ENCODE measurements at places on chromosomes 11 and 22.

DNA sequence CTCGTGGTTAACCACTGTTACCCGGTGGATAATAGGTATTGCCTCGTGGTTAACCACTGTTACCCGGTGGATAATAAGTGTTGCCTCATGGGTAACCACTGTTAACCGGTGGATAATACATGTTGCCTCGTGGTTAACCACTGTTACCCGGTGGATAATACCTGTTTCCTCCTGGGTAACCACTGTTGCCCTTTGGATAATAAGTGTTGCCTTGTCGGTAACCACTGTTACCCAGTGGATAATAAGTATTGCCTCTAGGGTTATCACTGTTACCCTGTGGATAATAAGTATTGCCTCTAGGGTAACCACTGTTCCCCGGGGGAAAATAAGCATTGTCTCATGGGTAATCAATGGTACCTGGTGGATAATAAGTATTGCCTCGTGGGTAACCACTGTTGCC, 15.0 kb upstream of the NXPE4 start:
- no peak for DNase-seq

GRCh38 chr22:48347311-48347710, 1480.4 kb downstream of the BRD1 start:
- no peak for DNase-seq

DNA sequence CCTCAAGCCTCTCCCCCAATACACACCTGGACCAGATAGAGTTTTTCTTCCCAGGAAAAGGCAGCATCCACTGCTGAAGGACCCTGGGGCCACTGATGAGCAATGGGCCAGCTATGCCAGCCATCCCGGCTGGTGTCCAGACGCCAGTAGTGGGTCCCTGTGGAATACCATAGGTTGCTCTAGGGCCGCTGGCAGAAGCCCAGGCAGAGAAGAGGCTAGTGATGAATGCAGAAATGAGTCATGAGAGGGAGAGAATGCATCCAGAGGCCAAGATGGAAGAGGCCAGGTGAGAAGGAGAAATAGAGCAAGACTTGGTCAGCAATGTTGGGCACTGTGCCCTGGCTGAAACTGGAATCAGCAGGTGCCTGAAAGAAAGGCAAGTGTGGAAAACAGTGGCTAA, 8.9 kb downstream of the HPX start:
- no peak for DNase-seq

DNA sequence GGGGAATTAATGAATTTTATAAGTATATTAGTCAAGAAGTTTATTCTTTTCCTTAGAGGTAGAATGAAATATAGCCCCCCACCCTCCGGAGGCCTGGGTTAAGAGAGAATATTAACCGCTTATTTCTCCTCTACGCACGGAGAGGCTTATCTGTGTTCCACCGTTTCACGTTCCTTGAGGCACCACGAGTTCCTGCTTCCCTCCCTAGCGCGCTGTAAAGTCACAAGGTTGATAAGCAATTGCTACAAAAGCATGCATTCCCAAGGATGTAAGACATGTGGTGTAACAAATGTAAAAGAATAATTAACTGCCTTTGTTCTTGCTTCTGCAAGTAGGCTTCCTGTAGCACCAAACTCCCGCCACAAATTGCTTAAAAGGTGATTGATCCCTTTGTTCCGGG, 1.5 kb upstream of the ANKRD42 start:
- no peak for DNase-seq

GRCh38 chr11:121029813-121030445, 6.0 kb downstream of the TBCEL start:
- DNase-seq: no peak
